NCI-H1092 treated with DMSO at 0.1 percent for 48 hours (cell line): ENCODE measurements at places on chromosomes 13 and 19.

DNA sequence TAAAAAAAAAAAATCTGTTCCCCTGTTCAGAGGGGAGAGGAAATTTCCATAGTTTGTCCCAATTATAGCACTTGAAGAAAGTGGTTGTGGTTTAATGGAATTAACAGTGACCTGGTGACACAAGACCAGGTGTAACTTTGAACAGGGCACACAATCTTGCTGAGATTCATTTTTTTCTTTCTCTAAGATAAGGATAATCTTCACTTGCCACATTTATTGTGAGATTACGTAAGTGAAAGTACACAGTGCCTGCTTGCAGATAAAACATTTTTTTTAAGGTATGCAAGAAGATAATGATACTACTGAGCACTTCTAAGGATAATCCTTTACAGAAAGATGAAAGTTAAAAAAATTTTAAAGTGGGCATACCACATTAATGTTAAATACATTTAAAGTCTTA lies 448.1 kb downstream of the DIAPH3 start:
- DNase-seq: no peak

GRCh38 chr19:31545777-31546176 lies 196.5 kb upstream of the TSHZ3 start:
- no peak for DNase-seq

DNA sequence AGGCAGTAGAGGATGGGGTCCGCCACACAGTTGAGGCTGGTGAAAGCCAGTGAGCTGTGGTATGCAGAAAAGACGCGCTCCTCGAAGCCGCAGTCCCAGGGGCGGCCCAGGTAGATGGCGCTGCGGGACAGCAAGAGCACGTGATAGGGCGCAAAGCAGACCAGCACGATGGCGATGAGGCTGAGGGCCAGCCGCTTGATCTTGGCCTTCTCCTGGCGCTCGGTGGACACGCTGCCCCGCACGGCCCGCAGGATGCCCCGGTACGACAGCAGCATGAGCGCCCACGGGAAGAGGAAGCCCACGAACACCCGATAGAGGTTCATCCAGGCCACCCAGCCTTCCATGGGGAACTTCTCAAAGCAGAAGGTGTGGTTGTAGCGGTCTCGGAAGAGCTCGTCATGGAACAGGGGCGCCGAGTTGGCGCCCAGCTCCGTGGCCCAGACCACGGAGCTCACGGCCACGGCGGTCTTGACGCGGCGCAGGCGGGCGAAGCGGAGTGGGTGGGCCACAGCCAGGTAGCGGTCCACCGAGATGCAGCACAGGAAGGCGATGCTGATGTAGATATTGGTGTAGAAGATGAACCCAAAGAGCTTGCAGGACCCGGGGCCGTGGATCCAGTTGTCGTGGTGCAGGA lies 6.5 kb upstream of the OPA3 start:
- peak; percentile 12 for DNase-seq

GRCh38 chr13:33251131-33251661 lies 34.4 kb downstream of the STARD13 start:
- no peak for DNase-seq

GRCh38 chr19:12453495-12453894 lies 12.7 kb upstream of the ZNF443 start:
- no peak for DNase-seq

- DNase-seq: no peak
Observed at GRCh38 chr13:87124785-87125074, 546.4 kb upstream of the SLITRK5 start.

DNA sequence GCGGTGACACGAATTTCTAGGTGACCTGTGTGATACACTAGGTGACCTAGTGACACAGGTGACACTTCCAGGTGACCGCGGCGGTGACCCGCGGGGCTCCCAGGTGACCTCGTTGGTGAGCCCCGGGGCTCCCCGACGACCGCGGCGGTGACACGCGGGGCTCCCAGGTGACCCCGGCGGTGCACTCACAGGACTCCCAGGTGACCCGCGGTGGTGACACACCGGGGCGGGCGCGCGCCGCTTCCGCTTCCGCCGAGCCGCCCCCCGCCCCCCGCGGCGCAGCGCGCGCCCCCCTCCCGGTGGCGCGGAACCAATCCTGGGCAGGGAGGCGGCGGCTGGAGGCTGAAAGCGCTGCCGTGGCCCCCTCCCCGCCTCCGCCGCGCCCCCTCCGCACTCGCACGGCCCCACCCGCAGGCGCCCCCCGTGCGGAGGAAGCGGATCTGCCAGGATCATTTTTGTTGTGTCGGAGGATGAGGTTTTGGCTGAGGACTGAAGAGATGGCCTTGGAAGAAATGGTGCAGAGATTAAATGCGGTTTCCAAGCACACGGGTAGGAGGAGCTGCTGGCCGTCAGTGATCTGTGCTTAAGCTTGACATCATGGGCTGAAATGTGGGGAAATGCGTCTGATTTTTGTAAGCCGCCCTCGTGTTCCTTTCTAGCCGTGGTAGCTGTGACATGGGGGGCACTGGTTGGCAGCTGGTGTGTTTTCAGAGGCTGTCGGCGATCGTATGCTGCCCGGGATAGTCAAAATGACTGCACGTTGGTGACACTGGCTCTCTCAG lies at the start of gene MCF2L:
MCF2L (plus strand) TSS at position 305 of the 782 bp plus-strand sequence; CDS start at position 471, 166 bp downstream.
- DNase-seq: peak; percentile 86

DNA sequence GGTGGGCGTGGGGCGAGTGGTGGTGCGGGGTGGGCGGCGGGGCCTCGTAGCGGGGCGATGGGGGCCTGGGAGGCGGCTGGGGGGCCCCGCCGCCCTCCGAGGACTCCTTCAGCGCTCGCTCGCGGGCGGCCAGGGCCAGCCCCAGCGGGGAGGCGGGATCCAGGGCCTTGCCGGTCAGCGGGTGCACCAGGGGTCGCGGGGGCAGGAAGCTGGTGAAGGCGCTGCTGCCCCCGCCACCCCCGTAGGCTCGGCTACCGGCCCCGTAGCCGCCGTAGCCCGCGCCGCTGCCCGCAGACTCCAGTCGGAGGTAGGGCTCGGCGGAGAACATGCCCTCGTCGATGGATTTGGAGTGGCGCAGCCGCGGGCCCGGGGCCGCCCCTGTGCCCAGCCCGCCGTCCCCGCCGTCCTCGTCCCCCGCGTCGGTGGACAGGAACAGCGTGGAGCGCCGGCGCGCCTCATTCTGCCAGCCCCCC lies 18.6 kb downstream of the C19orf81 start:
- no peak for DNase-seq

- no peak for DNase-seq
Observed at GRCh38 chr13:27440408-27440807, 10.0 kb downstream of the MTIF3 start.

GRCh38 chr19:3504735-3505134 lies 1.4 kb upstream of the FZR1 start:
- DNase-seq: no peak

DNA sequence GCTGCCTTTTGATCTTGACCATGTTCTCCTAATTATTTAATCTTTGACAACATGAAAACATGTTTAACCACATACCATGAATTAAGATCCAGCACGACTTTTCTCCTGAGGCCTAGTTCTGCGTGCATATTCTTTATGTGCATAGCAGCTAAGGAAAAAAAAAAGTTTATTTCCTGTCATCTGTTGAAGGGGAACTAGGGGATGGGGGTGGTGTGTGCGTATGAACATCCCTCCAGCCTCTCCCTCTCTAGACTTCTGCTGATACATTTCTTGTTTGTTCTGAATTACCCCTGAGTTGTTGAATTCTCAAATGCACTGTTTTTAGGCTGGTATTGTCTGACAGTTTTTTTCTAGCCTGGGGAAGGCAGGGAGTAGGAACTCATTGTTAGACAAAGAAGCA lies 543.3 kb downstream of the FGF9 start:
- DNase-seq: no peak

- peak; percentile 12 for DNase-seq
Observed at GRCh38 chr19:13016628-13017305, 21.5 kb downstream of the NFIX start.

- no peak for DNase-seq
Observed at GRCh38 chr13:74190999-74191398, 56.8 kb upstream of the KLF12 start.

GRCh38 chr19:45307361-45307760 lies 15.3 kb downstream of the CKM start:
- DNase-seq: no peak

GRCh38 chr19:3368848-3369336 lies 2.5 kb downstream of the NFIC start:
- DNase-seq: no peak

DNA sequence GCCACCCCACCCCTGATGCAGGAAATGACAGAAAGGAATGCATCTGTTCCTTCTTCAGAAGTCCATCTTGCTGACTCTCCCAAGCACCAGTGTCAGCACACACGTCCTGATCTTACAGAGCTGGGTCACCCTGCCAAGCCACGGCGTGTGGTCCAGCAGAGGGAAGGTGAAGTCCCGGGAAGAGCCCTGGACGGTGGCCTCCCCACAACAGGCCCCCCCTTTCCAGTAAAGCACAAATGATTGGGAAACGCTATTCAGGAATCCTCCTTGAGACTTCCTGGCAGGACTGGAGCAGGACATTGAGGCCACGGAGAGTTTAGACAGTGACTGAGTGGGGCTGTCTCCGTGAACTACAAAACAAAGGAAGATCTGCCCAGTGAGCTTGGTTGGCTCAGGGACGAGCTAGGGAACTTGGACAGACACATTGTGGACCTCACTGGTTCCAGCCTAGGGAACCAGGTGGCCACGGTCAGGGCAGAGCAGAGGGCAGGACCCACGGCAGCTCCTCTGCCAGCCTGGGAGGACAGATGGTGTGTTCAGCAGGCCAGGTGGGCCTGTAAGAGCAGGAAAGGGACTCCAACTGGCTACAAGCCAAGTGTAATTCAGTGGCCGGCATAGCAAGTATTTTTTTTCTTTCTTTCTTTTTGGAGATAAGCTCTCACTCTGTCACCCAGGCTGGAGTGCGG lies 41.7 kb downstream of the ELL start:
- peak; percentile 73 for DNase-seq

- no peak for DNase-seq
Observed at GRCh38 chr13:77065461-77066147, 38.6 kb upstream of the FBXL3 start.

- DNase-seq: no peak
Observed at GRCh38 chr19:4911314-4911713, 2.0 kb downstream of the UHRF1 start.

GRCh38 chr13:59780058-59780457 lies 383.7 kb downstream of the DIAPH3 start:
- DNase-seq: no peak

DNA sequence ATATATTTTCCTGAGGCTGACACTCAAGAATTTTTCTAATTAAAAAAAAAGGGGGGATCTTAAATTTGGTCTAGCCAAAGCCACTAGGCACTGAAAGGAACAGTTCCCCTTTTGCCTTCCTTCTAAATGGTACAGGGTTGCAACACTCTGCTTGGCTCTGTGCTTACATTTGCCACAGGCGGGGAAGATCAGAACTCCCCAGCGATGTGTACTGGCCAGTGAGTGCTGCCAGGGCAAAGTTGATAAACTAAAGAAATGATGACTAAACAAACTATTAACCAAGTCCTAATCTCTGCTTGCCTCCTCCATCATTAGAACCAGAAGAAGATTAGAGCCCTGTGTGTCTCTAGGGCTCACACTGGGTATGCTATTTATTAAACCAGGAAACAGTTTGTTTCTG lies 75.3 kb upstream of the SCEL start:
- no peak for DNase-seq

DNA sequence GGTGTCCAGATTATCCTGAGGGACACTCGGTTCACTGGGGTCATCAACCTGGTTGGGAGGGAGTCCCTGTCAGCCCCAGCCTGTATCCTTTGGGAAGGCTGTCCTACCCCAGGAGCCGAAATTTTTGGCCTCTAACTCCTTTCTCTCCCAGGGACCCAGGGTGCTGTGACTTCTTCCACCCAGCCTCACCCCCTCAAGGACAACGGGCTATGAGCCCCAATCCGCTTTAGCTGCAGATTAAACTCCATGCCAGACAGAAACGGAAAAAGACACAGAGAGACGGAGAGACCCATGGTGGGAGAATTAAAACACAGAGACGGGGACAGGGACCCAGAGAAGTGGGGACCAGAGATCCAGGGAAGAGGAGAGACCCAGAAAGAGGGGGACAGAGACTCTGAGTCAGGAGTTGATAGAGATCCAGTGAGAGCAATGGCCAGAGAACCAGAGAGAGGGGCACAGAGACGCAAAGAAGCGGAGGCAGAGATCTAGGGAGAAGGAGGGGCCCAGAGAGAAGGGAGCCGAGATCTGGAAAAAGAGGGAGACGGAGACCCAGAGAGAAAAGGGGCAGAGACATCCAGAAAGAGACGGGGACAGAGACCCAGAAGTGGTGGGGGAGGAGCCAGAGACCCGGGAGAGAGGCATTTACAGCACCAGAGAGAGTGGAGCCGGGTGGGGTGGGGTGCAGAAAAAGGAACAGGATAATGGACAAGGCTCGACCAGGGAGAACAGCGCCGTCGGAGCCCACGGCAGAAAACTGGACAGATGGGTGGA lies 703 bp downstream of the SLC17A7 start:
- no peak for DNase-seq

GRCh38 chr13:73902296-73902695 lies 231.9 kb downstream of the KLF12 start:
- no peak for DNase-seq

- DNase-seq: no peak
Observed at GRCh38 chr13:98685146-98685545, 67.3 kb downstream of the SLC15A1 start.

DNA sequence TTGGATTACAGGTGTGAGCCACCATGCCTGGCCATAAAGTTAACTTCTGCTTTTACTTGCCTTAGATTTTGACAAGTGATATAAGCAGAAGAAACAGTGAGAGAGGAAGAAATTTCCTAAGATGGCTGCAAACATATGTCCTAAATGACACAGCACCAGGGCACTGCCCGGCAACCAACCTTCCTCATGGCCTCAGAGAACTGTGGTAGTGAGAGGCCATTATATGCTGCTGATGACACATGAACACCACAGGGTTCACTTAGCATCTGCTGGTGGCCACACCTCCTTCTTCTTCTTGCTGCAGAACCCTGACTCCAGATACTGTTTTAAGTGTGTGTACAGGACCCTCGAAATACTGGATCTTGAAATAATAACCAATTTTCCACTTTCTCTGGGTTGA lies 88.2 kb downstream of the KCTD12 start:
- no peak for DNase-seq

DNA sequence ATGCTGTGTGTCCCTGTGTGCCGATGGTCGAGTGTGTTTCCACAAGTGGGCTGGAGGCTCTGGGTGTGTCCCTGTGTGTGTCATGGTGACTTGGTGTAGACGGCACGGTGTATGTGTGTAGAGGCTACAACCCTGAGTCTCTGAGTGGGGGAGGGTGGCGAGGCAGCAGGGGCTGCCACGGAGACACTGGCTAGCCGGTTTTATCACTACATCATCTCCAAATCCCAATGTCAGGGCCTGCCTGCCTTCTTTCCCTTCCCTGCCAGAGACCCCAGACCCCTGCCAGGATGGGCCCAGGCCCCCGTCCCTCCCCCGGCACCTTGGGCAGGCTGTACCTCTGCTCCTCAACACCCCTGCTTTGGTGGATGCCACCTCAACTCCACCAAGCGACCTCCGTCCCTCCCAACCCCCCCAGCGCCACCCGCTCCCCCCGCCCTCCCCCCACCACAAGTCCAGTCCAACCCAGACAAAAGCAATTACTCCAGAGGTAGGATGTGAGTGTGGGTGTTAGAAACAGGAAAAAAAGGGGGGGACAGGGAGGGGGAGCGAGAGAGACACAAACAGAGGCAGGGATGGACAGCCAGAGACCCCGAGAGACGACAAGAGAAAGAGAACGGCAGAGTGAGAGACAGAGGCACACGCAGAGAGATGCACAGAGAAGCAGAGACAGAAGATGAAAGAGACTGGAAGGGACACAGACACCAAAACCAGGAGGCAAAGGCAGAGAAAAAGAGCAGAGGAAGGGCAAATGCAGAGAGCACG lies 21.6 kb upstream of the POU2F2 start:
- peak; percentile 75 for DNase-seq
